SJCRH30 (cell line): ENCODE measurements at places on chromosomes 3 and 15.

GRCh38 chr3:112020674-112021085, 13.9 kb upstream of the TMPRSS7 start:
- DNase-seq: peak; percentile 33

GRCh38 chr3:175227126-175227525, 368.0 kb downstream of the NAALADL2 start:
- DNase-seq: no peak

DNA sequence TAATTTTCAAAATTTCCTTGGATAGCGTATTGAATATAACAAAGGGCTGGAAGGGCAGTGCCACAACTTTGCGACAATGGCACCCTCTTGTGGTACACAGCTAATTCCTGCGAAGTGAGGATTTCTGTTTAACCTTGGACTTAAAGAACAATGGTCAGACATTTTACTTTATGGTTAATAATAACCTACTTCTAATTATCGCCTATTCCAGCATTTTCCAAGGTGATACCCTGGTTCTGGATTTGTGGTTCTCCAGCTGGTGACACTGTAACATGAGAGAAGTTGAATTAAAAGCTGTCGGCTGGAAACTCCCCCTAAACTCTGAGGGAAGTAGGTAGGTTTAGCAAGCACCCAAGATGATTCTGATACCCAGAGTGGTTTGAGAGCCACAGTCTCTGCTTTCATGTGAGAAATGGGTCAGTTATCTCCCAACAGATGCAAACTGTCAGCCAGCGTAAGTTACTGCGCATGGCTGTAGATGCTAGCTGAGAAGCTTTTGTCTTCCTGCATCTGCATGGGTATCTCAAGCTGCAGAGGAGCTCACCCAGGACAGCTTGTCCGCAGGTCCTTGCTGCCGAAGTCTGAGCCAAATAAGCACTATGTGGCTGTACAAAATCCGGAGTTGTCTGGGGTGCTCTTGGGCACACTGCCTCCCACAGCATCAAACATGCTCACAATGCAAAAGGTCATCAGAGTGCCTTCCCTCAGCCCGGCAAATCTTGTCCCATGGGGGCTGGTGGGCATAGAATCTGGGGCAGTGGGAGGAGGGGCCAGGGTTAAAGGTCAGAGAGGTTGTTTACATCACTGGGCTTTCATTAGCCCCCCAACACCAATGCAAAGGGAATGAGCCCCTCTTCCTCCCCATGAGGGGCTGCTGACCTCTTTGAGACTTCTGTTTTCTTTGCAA, 6.6 kb upstream of the CHSY1 start:
- peak; percentile 87 for DNase-seq

- DNase-seq: peak; percentile 78
Measured at GRCh38 chr3:123632161-123632655, 47.4 kb upstream of the HACD2 start.

DNA sequence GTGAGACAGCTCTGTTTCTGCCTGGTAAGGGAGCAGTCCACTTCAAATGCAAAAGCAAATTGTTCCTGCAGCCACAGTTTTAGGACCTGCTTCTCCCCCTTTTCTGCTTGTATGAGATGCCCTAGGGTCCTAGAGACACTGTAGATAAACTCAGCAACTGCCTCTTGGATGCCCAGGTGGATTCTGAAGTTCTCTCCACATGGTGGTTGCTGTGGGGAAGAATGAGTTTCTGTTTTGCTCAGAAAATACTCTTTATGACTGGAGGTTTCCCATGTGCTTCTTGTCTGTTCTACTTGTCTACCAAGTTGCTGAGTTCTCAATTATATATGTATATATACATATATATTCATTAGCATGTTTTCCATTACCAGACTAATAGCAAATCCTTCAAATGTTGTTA, 5.6 kb upstream of the ZNF80 start:
- DNase-seq: no peak

GRCh38 chr15:101178931-101179330, 72.9 kb downstream of the CHSY1 start:
- DNase-seq: no peak

DNA sequence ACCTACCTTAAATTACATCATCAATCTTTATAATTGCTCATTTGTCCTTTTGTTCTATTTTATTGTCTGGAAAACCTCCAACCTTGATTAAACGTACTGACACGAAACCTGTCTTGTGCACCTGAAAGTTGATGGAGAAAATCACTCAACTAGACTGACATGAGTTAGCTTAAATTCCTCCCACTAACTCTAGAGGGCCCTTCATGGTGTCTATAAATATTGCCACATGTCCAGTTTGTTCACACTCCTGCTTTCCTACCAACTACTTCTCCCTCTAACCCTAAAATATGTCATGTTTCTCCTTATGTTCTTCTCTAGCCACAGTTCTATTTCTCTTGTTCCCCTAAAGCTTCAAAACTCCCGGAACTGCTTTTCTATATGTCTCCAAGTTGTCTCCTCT, 59.8 kb upstream of the SGO1 start:
- DNase-seq: no peak
